ENCODE measurements at places on chromosomes 13 and 19.

- DNase-seq: no peak
Measured at GRCh38 chr13:76043874-76044273, 407.7 kb downstream of the LMO7 start.

DNA sequence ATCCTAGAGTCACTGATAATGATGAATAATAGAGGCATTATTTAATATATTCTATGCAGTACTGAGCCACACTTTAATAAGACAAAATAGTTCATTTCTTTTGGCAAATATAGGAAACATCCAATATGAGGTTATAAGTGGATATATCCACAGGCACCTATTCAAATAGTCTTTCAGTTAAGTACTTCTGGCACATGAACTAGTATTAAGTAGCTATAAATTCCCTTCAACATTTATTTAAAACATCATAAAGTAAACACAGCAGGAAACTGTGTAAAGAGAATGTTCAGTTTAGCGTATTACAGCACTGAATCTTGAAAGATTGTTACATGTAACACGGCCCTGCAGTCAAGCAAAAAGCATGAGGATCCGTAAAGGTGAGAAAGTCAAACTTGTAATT, 463.3 kb upstream of the KLF12 start:
- DNase-seq: no peak

DNA sequence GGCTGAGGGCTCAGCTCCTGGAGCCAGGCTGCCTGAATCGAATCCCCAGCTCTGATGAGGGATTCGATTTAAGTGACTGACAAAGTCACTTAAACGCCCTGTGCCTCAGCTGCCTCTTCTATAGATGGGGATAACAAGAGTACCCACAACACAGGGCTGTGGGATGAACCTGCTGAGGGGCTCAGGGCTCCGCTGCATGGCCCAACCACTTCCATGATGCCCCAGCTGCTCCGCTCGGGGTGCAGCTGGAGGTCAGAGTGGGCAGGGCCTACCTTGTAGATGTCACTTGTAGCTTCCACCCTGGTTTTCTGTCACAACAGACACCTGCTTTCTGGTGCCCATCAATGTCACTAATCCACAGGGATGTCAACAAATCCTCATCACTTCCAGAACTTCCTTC, 39.2 kb downstream of the STK24 start:
- no peak for DNase-seq

DNA sequence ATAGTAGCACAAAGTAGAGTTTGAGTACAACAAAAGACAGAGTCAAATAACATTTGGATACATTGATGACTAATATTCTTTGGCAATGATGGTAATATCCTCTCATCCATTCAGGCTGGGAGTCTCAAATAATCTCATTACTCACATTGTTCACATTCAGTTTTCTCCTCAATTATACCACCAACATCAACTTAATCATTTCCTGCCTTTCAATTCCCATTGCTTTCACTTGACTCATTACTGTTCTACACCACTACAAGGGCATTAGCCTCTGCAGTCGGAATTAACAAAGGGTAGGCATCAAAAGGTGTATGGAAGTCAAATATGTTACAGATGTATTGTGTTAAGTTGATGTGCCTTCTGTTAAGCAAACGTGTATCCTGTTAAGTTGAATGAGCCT, 518.4 kb upstream of the SLITRK1 start:
- DNase-seq: no peak

- no peak for DNase-seq
Measured at GRCh38 chr13:42380420-42381164, 108.6 kb downstream of the AKAP11 start.

All from amygdala (tissue), 56 donors.